Stimulated activated CD4-positive, alpha-beta T cell treated with anti-CD3 and anti-CD28 coated beads, Interleukin-2, amount 100 ng/mL, for 24 hours (primary cell): ENCODE measurements at places on chromosomes 1 and 21.

GRCh38 chr1:119002028-119002686 is 14.0 kb upstream of the TBX15 start:
- no peak for DNase-seq

DNA sequence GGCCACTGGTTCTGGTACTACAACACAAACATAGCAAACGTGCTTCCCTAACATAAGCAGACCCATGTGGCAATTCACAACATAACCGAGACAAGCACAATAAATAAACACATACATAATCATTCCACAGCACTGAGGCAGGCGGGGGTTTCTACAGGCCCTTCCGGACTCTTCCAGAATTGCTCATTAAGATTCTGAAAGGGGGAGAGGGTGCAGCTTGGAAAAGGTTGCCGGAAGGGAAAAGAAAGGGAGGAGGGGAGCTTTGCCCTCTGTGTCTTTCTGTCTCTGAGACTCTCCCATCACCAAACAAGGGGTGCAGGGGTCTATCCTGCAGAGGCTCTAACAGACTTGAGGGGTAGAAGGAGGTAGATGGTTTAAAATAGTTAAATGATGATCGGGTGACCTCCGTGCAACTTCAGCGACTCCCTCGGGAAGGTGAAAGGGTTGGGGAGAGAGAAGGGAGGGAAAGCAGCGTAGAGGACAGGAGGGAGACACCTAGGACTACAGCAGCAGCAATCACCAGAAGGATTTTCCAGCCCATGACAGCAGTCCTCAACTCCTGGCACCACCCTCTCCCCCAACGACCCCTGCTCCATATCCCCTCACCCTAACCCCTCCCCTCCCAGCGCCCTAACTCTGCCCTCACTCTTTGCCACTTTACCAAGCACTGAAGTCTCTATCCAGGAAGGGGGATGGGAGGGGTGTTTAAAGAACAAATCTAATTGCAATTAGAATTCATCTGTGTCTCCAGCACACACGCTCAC is 365.5 kb upstream of the ESRRG start:
- DNase-seq = no peak

DNA sequence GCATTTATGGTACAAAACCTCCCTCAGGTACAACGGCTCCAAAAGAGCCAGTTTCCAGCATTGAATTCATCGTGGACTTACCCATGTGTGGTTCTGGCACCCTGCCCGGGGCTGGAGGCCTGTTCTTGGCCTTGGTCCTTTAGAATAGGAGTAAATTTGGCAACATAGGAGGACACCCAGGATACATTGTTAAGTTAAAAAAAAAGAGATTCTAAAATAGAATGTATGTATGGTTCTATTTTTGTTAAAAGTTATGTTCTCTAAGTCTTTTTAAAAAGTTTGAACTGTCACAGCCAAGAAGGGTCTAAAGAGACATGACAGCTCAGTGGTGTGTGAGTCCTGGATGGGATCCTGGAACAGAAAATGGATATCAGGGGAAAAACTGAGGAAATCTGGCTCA is 25.9 kb downstream of the EPHX1 start:
- DNase-seq = no peak

- DNase-seq = no peak
Measured at GRCh38 chr1:59752556-59753414, 62.0 kb upstream of the HOOK1 start.

GRCh38 chr1:154019940-154020339 is 29.4 kb downstream of the RPS27 start:
- no peak for DNase-seq

DNA sequence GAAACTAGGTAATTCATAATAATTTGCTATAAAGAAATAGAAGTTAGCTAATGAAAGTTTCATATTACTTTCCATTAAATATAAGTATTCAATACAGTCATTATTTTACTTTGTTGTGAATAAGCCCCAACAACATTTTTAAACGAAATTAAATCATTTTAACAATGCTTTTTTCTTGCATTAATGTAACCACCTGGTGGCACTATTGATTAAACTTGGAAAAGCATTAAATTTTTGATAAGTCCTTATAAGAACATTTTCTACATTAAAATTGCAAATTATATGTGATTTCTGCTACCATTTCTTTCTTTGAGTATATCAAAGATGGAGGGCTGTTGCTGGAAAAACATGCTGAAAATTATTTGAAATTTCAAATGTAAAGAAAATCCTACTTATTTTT is 918.8 kb upstream of the TMPRSS15 start:
- DNase-seq = no peak

DNA sequence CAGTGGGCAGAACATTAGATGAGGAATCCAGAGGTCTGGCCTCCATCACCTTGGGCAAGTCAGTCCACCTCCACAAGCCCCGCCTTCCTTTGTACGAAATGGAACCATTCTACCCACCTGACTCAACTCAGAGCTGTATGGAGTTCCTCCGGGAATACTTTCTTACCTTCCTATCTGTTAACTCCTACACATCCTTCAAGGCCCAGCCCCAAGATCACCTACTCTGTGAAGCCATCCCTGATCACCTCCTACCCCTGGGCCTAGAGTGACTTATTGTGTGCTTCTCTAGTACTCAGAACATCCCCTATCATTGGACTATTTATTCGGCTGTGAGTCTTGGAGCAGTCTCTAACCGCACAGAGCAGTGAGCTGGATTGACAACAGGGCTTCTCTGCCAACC is 66.7 kb downstream of the GLIS1 start:
- DNase-seq = no peak

- DNase-seq = no peak
Measured at GRCh38 chr21:37762606-37763005, 153.7 kb downstream of the KCNJ6 start.

- DNase-seq = no peak
Measured at GRCh38 chr1:208234721-208235120, 9.5 kb downstream of the PLXNA2 start.

DNA sequence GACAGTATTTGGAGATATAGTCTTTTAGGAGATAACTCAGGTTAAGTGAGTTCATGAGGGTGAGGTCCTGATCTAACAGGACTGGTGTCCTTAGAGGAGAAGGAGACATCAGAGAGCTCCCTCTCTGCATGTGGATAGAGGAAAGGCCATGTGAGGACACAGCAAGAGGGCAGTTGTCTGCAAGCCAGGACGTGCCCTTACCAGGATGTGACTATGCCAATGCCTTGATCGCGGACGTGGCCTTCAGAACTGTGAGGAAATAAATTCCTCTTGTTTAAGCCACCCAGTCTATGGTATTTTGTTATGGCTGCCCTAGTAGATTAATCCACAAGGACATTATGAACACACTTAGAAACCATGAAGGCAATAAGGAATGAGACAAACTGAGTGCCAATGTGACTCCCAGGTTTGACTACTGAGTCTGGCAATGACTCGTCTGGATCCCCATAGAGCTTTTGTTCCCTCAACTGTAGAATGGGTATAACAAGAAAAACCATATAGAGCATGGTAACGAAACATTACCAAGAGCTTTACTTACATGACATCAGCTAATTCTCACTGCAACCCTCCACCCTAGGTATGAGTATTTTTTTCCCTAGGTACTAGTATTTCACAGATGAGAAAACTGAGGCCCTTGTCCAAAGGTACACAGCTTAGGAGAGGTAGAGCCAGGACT is 6.5 kb downstream of the URB1 start:
- no peak for DNase-seq

GRCh38 chr1:26942656-26943055 is 17.6 kb downstream of the KDF1 start:
- no peak for DNase-seq

DNA sequence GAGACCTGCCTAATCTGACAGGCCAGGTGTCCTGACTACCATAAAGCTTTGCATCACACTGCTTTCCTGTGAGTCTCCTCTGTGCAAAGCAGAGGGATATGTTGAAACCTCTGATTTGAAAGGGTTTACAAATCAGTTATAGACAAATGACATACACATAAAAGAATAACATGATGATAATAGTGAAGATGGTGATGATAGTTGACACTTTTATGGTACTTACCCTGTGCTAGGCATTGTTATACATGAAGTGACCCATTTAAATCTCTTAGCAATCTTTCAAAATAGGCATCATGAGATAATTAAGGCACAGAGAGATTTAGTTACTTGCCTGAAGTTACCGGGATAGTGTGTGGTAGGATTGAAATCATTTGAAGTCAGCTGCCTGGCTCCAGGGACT is 34.1 kb upstream of the PKN2 start:
- DNase-seq = no peak

GRCh38 chr1:19010503-19010902 is 54.0 kb upstream of the IFFO2 start:
- DNase-seq = no peak

DNA sequence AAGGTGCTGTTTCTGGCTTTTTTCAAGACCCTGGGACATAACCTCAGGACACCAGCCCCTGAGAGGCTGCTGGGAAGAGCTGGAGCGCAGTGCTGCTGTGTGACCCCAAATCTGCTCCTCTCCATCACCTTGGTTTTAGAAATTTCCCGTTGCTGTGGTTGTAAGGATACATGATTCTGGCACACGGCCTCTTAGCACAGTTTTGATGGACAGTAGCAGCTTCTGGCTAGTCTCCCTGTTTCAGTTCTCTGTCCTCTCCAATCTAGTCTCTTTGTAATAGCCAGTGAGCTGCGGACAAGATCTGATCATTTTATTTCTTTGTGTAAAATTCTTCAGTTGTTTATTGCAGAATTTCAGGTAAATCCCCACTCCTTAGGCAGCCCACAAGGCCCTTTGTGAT is 3.1 kb downstream of the CLIC6 start:
- no peak for DNase-seq

DNA sequence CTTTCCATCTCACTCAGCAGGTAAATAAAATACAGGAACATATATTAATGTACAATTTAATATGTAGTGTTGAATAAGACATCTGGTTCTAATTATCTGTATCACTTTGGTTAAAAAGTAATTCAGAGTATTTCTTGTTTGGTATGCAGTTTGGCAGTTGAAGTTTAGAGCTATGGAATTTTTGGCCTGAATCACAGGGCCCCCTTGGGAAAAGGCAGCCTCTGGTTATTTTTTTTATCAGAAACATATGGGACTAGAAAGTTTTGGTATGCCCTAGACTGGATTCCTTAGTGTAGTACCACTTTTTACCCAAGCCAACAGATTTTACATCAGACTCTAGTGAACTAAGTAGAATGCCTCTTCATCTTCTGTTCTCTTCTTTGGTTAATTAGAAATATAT is 26.4 kb downstream of the CNST start:
- no peak for DNase-seq

DNA sequence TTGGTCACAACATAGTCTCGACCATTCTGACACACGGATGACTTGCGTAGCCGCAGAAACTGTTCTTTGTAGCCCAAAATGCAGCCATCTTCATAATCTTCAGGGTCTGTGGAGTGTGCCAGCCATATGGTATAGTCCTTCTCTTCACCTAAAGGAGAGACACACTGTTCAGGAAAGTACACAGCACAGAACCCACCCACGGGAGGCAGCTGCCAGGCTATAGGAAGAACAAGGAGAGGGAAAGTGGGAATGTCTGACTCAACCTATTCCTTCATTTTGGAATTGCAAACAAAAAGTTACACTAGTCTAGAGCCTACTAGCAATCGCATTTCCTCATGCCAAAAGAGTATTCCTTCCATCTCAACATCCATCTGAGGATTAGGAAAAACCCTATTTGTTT is 16.2 kb upstream of the MYBPHL start:
- DNase-seq = no peak

- no peak for DNase-seq
Measured at GRCh38 chr1:189597083-189597482, 880.6 kb downstream of the BRINP3 start.

DNA sequence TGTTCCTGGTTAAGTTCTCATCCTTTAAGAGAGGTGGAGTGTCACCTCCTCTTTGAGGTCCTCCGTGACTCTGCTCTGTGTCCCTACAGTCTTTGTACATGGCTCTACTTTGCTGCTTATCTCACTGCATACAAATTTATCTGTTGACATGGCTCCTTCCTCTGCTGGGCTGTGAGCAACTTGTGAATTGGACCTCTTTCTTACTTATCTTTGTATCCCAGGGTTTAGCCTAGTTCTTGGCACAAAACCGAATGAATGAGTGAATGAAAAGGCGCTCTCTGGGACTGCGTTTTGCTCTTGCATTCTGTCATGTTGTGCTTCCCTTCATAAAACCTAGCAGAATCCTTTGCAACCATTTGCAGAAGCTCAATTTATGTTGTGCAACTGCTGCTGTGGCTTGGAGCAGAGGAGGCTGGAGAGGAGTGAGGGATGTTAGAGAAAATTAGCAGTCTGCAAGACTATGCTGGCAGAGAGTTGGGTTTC is 12.4 kb downstream of the SLC26A9 start:
- DNase-seq = no peak
